Activated T-cell treated with anti-CD3 and anti-CD28 coated beads for 24 hours (primary cell): ENCODE measurements at places on chromosomes 13 and 19.

DNA sequence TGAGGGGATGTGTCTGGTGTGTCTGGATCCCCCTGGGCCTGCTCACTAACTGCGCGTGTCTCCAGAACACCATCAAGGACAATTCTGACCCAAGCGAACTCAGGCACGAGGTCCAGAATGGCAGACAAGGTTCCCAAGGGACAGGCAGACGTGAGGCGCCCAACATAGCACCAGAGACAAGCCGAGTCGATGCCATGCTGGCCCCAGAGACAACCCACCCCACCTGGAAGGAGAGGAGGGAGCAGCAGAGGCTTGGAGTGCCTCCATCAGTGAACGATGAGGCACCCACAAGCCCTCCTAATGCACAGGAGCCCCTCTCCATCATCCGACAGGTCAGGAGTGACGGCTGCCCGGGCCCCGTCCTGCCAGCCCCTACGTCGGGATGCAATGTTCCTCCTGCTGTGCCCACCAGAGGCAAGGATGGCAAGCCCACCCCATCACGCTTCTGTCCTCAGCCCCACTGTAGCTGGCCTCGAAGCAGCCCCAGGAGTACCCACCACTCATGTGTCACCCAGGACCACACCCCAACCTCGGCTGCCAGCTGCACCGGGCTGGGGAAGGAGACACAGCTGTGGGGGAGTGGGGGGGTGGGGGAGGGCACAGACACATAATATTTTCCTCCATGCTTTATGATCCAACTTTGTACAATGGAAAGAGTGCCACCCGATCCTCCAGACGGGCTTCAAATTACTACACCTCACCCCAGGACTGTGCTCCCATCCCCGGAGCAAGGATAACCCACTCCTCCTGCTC lies 11.8 kb downstream of the AP3D1 start:
- DNase-seq = no peak

GRCh38 chr13:21971662-21972621 lies 301.1 kb downstream of the FGF9 start:
- no peak for DNase-seq

GRCh38 chr19:32450217-32450616 lies 44.6 kb downstream of the DPY19L3 start:
- DNase-seq = no peak

GRCh38 chr13:42487221-42487620 lies 86.7 kb upstream of the TNFSF11 start:
- no peak for DNase-seq

DNA sequence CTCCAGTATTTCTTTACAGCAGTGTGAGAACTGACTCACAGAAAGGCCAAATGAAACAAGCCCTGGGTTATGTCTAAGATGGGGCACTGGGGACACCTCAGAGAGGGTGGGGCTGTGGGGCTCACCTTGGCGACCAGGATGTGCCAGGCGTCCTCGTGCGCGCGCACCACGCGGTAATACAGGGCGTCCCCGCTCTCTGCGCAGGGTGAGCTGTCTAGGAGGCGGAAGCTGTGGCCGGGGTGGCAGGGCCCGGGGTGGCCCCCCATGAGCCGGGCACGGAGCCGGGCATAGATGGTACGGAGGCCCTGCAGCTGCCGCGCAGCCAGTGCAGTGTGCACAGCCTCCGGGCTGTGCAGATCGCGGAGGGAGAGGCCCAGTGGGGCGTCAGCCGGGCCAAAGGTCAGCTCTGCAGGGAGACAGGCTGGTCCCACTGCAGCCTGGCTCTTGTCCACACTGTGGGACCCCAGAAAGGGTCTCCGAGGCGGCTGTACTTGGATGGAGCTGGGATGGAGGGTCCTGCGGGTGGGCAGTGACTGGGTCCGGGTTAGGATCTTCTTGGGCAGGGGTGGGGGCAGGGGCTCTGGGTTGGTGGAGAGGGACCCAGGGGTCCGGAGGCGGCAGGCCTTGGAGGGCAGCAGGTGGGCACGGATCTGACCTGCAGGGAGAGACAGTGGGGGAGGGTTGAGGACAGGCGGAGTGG lies 3.4 kb downstream of the PEAK3 start:
- DNase-seq = no peak

GRCh38 chr13:44904967-44905366 lies 84.3 kb downstream of the NUFIP1 start:
- DNase-seq = no peak

DNA sequence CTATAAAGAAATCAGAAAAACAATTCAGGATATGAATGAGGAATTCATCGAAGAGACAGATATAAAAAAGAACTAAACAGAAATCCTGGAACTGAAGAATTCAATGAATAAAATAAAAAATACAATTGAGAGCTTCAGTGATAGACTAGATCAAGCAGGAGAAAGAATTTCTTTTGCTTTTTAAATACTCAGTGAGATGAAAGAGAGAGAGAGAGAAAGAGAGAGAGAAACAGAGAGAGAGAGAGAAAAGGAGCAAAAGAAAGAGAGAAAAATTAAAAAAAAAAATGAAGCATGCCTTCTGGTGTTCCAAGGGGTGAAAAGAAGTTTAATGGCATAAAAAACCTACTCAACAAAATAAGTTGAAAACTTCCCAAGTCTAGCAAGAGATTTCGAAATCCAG lies 22.0 kb upstream of the SLC7A9 start:
- no peak for DNase-seq
